Adipocyte (in vitro differentiated cells): ENCODE measurements at places on chromosomes 5 and 9.

DNA sequence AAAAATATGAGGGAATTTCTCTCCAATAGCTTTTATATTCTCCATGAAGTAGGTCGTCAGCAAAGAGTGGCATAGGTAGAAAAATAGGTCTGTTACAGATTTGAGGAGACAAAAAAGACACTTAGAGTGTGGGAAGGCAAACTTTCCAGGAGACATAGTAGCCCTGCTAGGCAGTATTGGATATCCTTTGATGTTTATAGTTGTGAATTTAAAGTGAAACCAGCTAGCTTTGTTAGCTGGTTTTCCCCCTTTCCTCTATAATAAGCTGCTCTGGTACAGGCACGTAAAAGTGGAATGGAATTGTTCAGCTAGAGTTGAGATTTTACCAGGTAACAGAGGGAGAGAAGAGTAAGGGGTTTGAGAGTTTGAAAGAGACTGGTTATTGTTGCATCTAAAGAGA, 17.1 kb upstream of the APC start:
- DNase-seq: no peak

GRCh38 chr9:137069508-137070091, 757 bp downstream of the SAPCD2 start:
- DNase-seq: no peak

- no peak for DNase-seq
These were observed 336.9 kb upstream of the SLC24A2 start for GRCh38 chr9:20125727-20126126.

- no peak for DNase-seq
These were observed 216.8 kb upstream of the TBC1D2 start for GRCh38 chr9:98472216-98472615.

DNA sequence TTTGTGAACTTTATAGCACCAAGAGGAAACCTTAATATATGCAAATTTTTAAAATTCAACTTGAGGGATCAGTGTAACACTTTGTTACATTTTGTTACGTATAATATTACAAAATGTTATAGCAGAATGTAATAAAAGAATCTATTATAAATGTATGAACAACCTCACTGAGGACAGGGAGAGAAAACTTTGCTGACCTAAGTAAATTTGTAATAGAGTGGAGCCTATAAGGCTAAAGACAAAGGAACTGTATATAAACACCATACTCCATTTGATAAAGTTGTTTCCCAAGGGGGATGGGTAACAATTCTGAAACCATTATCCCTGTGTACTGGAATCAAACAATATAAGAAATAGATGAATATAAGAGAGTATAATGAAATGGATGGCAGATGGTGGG, 77.3 kb downstream of the ANGPTL2 start:
- no peak for DNase-seq

GRCh38 chr9:98081477-98082219, 25.1 kb downstream of the NANS start:
- DNase-seq: peak; percentile 53

DNA sequence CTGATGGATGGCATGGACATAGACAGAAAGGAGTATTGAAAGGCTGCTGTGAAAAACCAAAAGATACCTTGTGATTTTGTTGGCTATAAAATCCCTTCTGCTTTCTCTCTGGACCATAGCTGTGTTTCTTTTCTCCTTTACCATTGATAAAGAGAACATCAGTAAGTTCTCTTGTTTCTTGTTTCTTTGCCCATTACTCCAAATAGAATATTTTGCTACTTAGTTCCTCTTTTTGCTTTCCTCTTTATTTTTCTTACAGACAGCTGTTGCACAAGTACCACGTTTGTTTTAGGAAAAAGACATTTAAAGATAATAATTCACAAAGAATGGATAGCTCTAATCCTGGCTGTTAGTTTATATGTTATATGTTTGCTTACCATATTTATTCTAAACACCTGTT, 1129.2 kb downstream of the DTWD2 start:
- DNase-seq: no peak

DNA sequence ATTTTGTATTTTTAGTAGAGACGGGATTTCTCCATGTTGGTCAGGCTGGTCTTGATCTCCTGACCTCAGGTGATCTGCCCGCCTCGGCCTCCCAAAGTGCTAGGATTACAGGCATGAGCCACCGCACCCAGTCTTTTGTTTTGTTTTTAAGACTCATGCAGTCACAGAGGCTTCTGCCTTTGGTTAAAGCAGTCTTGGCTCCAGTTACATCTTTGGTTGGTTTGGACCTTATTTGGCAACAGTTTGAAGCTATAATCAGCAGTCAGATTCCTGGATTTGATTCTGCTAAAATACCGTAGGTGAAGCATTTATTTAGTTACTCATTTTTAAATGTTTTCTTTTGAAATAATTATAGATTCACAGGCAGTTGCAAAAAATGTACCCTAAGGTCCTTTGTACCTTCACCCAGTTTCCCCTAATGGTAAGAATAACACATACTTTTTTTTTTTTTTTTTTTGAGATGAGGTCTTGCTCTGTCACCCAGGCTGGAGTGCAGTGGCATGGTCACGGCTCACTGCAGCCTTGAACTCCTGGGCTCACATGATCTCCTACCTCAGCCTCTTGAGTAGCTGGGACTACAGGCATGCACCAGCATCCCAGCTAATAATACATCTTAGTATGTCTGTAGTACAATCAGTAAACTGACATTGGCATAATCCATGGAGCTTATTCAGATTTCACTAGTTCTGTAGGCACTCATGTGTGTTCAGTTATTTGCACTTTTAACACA, 15.7 kb downstream of the USP20 start:
- peak; percentile 48 for DNase-seq

GRCh38 chr5:109767184-109767995, 77.7 kb downstream of the MAN2A1 start:
- DNase-seq: no peak

- no peak for DNase-seq
These were observed 512.6 kb downstream of the ISL1 start for GRCh38 chr5:51895834-51896233.

- DNase-seq: no peak
These were observed 105.5 kb upstream of the TNC start for GRCh38 chr9:115223471-115223870.

- no peak for DNase-seq
These were observed 72.5 kb upstream of the SPEF2 start for GRCh38 chr5:35545190-35545589.

DNA sequence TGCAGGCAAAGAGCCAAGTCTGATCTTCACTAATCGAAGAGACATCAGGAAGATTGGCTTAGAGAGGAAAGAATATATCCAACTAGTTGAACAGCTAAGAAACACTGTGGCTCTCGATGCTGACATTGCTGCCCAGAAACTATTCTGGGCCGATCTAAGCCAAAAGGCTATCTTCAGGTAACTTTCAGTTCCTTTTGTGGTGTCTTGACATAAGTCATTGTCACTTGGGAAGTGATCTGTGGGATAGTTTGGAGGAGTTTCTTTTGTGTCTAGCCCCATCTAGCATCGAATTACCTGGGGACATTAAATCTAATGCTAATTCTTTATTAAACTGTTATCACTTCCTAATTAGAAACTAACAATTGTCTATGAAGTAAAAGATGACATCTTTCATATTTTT, 24.0 kb downstream of the VLDLR start:
- DNase-seq: no peak

- no peak for DNase-seq
These were observed 497.7 kb upstream of the WWC1 start for GRCh38 chr5:167793700-167794099.

DNA sequence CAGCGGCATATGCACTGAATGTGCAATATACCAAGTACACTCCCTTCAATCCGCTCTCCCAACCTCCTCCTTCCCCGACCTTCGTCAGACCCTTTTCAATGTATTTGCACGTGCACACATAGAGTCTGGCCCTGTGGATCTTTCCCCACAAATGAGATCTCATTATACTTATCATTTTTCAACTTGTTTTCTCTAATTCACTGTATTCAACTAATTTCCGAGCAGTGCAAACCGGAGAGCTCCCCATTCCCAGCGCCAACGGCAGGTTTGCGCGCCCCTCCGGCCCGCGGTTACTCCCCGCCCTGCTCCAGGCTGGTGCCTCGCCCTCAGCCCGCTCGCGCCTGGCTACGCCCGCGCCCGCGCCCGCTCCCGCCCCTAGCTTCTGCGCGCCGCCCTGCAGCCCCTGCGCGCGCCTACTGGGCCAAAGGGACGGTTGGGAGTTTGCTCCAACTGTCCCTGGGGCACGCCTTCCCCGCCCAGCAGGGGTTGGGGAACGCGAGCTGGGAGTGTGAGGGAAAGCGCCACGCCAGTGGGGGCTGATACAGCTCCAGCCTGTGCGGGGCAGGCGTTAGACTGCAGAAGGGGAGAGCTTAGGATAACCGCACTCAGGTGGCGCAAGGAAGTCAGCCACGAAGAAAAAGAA, 3.3 kb upstream of the CDC20B start:
- peak; percentile 59 for DNase-seq

DNA sequence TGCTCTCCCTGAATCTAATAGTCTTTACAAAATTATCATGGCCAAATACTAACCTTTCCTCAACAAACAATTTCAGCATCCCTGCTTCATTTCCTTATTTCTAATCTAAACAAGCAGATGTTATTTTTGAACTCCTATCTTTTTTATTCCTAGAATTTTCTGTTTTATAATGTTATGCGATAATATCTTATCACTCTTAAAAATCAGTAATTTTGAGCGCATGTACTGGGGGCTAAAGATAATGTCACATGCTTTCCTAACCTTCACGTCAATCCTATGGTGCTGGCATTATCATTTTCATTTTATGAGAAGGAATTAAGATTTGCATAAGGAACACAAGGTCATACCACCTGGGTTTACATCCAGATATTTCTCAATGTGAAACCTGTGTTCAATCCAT, 648.0 kb downstream of the BRINP1 start:
- no peak for DNase-seq

DNA sequence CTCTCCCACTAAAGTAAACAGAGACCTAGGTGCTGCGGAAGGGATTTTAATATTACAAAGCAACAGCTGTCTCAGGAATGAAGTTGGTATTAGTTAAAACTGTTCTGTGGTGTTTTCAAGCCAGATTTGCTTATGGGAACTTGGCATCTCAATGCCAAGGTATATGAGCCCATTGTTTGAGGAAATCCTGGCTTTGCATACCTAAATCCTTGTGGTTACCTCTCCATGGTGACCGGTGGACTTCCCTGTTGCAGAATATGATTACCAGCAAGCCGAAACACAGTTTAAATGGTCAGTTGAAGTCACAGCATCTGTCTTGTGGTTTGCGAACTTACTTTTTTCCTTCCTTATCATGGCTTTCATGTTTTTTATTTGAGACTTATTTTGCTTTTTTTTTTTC, 62.3 kb upstream of the TXNDC8 start:
- DNase-seq: no peak

GRCh38 chr5:163735069-163735468, 229.7 kb downstream of the MAT2B start:
- no peak for DNase-seq

DNA sequence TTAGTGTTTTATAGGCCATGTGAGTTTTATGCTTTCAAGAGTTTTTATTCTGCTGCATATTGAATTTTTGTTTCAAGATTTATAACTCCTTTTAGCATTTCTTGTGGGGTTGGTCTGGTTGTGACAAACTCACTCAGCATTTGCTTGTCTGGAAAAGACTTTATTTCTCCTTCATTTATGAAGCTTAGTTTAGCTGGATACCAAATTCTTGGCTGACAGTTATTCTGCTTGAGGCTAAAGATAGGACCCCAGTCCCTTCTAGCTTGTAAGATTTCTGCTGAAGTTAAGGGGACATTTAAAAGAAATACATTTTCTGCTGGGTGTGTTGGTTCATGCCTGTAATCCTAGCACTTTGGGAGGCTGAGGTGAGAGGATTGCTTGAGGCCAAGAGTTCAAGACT, 36.8 kb downstream of the IQGAP2 start:
- DNase-seq: no peak

GRCh38 chr9:89311346-89312221, 589 bp downstream of the CKS2 start:
- DNase-seq: peak; percentile 55

- DNase-seq: no peak
These were observed 189.5 kb downstream of the LURAP1L start for GRCh38 chr9:12964271-12964670.

DNA sequence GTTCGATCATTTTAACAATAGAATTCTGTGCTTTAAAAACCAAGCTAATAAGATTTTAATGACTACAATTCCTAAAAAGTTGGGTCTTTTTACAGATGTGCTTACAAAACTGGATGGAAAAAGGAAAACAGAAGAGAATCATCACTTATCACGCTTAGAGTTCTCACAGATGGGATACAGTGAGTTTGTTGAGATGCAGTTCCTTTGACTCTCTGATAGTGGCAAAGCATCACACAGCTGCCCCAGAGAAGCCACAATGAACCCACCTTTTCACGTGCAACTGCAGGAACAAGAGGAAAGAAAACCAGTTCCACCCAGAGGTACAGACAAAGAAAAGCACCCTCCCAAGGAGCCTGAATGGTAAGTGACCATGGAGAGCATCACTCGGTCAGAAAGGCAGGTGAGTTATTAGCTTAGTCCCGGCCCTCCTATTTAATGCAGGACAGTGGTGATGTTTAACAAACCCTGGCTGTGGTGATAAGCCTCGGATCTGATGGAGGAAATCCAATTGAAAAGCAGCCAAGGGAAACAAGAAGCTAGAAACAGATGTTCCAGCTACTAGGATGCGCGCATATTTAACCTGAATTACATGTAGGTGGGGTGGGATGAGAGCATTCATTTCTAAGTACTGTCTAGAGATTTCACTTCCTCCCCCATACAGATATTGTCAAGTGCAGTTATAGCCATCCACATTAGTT, 167.7 kb downstream of the TARS1 start:
- no peak for DNase-seq

DNA sequence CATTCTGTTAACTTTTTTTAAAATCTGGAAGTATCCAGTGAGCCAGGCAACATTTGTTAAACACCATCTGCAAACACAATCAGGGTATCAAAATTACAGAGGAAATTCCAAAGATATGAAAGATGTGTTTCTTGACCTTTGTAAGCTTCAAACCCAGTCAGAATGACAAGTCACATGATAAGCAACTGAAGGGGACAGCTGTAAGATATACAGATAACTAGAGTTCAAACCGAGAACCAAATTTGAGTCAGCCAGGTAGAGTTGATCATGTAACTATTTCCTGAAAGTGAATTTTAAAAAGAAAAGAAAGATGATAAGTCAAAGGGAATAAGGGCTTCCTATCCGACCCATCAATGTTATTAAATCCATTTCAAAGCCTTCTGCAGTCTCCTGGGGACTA, 196.2 kb downstream of the DEPDC1B start:
- DNase-seq: no peak

DNA sequence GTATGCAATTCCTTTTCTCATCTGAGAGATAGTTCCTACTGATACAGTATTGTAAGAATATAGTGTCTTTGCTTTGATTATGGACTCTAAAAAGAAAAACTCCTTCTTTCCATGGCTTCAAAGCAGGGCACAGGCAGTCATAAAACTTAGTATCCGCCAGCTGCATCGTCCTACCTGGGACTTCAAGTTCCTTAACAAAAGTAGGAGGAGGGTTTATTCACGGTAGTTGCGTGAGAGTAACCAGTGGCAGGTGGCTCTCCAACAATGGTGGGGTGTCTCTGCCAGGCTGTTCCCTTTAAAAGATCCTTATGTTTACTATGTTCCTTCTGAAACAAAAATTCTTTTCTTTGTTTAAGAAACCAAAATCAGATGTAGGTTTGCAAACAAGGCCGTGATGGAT, 173.5 kb upstream of the DMAC1 start:
- DNase-seq: no peak
